ENCODE measurements at places on chromosomes 4 and X.

- no peak for DNase-seq
Observed at GRCh38 chr4:111268769-111269414, 646.0 kb upstream of the PITX2 start.

- no peak for DNase-seq
Observed at GRCh38 chr4:13368217-13368616, 115.9 kb downstream of the RAB28 start.

DNA sequence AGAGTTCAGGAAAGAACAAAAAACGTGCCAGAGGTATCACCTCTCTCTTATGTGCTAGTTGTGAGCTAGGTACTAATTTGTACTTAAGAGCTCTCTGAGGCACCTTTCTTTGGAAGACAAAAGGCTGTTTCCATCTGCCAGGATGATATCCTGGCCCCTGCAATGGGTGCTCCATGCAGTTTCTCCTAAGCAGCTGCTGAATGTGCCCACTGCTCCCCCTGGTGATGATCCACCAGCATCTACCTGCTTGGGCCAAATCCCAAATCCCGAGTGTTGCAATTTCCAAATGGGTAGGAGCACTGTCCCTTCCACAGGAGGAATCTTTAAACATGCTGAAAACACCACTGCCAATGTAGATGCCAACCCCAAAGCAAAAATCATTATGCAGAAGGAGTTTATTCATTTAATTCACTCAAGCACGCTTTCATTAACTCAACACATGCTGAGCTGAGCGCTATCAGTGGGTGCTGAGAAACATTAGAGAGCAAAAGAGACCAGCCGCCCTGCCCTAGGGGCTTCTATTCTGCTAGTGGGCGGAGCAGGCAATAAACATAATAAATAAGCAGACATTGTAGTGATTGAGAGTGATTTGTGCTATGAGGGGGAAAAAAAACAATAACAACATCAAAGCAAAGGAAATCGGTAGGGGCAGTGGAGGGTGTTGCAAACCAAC, 69.6 kb upstream of the C4orf50 start:
- DNase-seq, result no peak

DNA sequence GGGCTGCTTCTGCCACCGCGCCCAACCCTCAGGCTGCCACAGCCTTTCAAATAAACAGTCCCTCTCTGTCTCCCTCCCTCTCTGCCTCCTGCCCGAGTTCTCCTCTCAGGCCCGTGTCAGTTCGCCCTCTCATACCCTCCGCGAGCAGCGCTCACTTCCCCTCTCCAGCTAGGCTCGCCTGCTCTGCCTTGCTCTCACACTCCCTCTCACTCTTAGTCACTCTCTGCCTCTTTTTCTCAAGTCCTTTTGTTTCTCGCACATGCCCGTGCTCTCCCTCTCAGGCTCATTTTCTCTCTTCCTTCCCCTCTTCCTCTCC, 3.2 kb downstream of the EFNB1 start:
- DNase-seq, result no peak

DNA sequence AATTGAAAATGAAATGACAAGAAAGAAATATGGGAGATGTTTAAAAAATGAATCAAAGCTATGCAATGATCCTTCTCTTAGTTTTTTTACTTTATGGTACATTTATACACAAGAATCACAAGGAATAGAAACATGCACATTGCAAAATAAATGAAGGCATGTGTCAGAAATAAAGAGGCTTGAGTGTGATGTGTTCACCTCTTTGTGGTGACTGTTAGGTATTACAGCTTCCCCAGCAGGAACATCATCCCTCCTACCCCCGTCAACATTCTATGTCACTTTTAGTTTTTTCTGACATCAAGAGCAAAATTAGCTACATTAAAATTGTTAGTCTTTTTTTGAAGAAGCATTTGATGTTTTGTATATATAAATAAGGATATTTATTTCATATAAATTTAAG, 214.8 kb downstream of the SLC4A4 start:
- no peak for DNase-seq

- no peak for DNase-seq
Observed at GRCh38 chr4:144338148-144338547, 197.6 kb upstream of the GYPA start.

DNA sequence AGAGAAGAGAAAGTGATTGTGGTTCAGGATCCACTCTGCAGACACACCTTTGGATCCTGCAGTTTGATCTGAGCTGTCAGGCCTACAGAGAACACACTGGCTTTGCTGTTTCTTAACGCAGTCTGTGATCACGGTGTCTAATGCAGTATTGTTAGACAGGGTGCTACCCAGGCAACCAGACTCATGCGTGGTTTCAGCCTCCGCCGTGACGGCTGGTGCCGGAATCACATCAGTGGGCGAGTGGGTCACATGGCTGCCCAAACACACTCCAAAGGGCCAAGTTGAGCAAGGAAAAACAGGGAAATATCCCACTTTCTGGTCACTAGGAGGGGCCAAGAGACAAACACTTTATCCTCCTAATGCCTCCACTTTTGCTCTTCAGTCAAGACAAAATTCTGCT, 27.5 kb downstream of the CCDC149 start:
- DNase-seq, result no peak

DNA sequence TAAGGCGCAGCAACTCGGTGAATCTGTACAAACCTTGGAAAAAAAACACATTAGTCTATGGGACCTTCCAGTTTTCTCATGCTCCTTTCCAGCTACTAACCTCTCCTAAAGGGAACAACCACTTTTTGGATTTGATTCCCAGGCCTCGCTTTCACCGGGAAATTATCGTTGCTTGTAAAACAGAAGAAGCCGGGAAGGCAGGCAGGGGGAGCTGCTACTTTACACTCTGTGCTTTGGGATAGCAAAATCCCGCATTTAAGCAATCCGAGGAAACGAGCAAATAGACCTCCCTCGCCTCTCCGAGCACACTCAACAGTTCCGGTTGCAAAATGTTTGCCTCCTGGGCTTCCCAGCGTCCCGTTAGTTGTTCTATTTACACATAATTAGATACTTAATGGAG, 1.2 kb downstream of the CD38 start:
- DNase-seq, result no peak

- DNase-seq, result no peak
Observed at GRCh38 chrX:54820737-54821136, 13.2 kb downstream of the MAGED2 start.

DNA sequence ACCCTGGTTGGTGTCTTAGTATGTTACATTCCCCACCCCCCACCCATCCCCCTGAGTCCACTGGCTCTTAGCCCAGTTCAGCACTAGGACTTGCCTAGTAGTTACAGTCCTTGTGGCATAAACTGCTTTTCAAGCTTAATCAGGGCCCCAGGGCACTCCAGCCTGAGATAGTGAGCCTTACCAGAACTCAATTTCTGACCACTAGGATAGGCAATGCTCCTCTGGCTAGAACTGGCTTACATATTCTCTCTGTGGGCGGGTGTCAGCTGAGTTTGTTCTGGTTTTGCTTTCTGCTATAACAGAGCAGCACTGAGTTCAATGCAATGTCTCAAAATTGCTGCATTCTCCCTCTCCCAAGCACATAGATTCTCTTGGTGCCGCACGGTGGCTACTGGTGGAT, 391.4 kb upstream of the DIPK2B start:
- DNase-seq, result no peak

DNA sequence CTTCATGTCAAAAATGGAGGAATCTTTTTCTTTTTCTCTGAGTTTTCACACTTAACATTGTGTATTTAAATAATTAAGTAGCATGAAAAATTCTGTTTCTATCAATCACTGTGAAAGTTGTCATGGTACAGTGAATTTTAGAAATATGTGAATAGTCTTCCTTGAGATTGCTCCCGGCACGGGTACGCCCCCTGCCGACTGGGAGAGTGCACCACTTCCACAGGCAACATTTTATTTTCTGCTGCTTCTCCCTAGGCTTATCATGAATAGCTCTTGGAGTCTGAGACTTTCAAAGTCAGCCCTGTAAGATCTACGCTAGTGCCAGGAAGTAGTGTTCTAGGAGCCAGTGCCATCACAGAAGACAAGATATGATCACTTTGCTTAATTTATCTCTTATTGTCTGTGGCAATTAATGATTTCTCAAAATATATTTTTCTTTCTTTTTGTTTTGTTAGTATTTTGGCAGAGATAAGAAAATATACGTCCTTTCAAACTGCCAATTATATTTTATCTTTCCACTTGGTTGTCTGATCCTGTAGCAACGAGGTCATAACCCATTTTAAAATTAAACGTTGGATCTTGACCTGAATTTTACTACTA, 763.8 kb upstream of the AADAT start:
- DNase-seq, result no peak

- DNase-seq, result no peak
Observed at GRCh38 chr4:48368389-48368788, 27.1 kb downstream of the SLAIN2 start.

GRCh38 chr4:39231660-39232059, 49.3 kb downstream of the WDR19 start:
- DNase-seq, result no peak

DNA sequence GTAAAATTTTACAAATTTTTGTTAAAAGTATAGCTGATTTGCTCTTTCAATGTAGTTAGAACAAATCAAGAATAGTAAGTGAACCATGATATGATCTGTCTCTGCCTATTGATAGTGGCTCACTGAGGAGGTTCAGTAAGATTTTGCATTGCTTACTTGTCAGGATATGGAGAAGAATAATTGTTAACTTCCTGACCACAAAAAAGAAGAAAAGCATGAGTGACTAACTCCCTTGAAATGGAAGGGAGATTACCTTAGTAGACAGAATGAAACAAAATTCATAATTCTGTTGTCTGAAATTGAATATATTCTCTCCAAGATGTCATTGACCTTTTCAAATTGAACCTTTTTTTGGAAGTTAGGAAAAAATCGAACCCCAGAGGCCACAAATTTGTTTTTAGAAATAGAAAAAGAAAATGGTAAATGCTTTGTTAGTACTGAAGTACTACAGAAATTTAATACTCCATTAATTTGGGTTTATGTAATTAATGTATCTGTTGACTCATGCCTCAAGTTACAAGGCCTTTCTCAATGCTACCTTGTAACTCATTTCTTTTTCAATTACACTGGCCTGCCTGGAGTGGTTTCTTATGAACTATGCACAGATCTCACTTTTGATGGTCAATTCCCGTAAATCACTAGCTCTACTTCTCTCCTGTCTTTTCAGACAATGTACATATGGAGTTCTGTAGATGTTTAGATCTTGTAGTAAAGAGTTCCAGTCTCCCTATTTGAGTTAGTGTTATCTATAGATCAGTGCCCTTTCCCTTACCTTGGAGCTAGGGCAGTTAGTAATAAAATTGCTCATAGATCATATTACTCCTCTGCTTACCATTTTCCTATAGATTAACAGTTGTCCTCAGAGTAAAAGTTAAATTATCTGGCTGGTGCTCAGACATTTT, 139.3 kb downstream of the TLL1 start:
- DNase-seq, result no peak

DNA sequence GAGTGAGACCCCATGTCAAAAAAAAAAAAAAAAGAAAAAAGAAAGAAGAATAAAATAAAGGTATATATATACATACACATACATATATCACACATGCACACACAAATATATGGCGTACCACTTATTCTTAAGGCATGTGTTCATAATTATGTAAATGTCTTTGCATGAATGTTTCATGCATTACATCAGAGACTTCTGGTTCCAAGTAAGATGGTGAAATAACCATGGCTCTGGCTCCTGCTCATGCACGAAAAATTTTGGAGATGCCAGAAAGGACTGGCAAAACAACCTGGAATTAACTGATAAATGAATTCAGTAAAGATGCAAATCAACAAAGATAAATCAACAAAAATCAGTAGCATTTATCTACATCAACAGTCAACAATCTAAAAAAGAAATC, 19.7 kb upstream of the FHIP1A start:
- DNase-seq, result no peak

DNA sequence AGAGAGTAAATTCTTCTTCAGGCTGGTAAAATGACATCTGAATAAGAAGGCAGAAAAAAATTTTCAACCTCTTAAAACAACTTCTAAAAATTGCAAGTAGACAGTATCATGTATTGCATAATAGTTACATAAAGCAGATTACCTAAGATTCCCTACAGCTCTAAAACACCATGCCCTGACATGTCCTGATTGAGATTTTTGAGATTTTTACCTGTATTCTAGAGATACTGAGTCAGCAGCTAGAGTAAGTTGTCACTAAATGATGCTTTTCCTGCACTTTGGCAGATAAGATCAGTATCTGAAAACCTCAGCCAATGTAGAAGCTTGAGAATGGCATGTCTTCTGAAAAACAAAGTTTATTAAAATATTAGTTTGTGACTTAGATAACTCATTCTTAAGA, 713.6 kb downstream of the CCSER1 start:
- DNase-seq, result no peak

DNA sequence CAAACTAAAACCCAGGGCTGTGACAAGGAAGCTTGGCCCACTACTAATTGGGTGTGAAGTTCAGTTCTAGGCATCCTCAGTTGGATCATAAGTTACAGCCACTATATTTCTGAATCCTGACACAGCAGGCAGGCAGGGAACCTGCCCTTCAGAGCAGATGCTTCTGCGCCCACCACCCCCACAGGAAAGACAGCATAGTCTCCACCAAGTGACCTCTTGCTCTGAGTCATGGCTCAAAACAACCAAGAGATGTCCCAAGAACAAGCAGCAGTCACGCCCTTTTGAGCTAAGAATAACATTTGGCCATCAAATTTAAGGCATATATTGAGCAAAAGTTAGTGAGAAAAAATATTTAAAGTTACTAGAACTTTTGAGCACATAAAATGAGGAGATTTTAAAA, 170.7 kb upstream of the SMARCAD1 start:
- DNase-seq, result no peak

DNA sequence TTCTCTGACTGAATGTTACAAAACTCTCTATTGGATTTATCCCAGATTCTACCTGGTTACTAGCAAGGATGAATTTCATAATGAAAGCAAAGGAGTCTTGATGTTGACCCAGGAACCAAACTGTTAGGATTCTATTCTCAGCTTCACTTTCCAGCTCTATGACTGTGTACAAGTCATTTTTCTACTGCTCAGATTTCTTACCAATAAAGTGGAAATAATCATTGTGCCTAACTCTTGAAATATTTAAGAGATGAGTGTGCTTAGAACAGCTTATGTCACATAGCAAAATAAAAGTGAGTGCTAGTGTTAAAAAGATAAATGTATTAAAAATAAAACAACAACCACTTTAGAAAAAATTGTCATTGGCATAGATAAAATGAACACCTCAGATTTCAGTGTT, 45.6 kb downstream of the EPHA5 start:
- DNase-seq, result no peak

GRCh38 chr4:95231681-95232080, 317.1 kb downstream of the UNC5C start:
- DNase-seq, result no peak

- DNase-seq, result no peak
Observed at GRCh38 chr4:7653510-7654369, 219.0 kb upstream of the PSAPL1 start.

- no peak for DNase-seq
Observed at GRCh38 chrX:49978176-49978575, 55.8 kb downstream of the CLCN5 start.

- DNase-seq, result no peak
Observed at GRCh38 chrX:131734621-131735020, 190.7 kb downstream of the OR13H1 start.

GRCh38 chrX:107766470-107767150, 9.0 kb downstream of the TSC22D3 start:
- no peak for DNase-seq

All from stimulated activated CD4-positive, alpha-beta T cell treated with anti-CD3 and anti-CD28 coated beads, TNF-alpha, amount 100 ng/mL, for 48 hours (primary cell).